ENCODE measurements at places on chromosomes 6 and 20.

- DNase-seq = peak; percentile 7
Measured at GRCh38 chr20:1987826-1988225, 6.0 kb downstream of the PDYN start.

DNA sequence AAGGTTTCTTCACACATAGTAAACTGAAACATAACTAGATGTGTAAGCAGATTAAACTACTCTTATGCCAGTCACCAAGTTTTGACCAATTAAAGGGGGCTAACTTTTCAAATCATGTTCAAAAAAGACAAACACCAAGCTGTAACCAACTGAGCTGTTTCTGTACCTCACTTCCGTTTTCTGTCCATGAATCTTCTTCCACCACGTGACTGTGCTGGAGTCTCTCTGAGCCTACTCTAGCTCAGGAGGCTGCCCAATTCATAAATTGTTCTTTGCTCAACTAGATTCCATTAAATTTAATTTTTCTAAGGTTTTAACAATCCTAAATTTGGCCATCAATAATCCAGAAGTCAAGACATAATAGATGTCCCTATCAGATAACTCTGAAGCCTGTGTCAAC, 229.4 kb downstream of the FNDC1 start:
- DNase-seq = no peak

GRCh38 chr6:76876922-76877553, 586.3 kb downstream of the HTR1B start:
- peak; percentile 38 for DNase-seq

DNA sequence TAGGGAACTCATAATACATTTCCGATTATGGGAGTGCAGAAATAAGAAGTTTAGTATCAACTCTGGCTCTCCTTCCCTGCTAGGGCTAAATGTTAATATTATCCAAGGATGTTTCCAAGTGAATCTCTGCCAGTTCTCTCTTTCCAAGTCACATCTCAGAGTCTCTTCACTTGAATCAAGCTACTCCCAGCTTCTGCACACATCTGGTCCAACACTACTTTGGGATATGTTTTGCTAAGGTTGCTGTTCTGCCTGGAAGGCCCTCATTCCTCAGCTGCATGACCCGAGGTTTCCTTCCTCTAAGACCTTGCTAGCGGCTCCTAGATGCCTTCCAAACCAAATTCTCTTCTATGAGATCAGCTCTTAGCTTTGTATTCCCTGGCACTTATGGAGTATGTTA, 331.8 kb downstream of the GJA1 start:
- no peak for DNase-seq

DNA sequence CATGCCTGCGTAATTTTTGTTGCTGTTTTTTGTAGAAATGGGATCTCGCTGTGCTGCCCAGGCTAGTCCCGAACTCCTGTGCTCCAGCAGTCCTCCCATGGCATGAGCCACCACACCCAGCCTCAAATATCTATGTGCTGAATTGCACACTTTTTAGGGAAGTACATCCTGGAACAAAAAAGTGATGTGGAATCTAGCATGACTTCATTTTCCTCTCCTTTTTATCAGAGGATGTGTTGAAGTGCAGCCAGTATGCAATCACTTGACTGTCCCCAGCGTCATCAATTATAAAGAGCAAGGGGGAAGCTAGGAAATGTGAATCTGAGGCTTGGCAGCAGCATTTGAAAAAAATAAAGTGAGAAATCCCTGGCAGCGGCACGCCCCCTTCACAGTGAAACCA, 6.4 kb upstream of the EXOC2 start:
- DNase-seq = no peak

DNA sequence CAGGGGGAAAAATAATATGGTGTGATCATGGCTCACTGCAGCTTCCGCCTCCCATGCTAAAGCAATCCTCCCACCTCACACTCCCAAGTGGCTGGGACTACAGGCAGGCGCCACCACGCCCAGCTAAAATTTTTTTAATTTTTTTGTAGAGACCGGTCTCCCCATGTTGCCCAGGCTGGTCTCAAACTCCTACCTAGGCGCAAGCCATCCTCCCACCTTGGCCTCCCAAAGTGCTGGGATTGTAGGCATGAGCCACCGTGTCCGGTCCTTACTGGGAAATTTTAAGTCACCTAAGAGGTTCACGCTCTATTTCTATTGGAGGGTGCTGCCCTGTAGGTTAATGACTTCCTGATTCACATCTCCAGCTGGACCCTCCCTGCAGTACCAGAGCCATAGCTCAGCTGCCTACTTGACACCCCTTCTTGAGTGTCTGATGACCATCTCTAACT, 626 bp upstream of the CDK5RAP1 start:
- DNase-seq = no peak

GRCh38 chr6:55388211-55388610, 60.9 kb downstream of the GFRAL start:
- DNase-seq = no peak

DNA sequence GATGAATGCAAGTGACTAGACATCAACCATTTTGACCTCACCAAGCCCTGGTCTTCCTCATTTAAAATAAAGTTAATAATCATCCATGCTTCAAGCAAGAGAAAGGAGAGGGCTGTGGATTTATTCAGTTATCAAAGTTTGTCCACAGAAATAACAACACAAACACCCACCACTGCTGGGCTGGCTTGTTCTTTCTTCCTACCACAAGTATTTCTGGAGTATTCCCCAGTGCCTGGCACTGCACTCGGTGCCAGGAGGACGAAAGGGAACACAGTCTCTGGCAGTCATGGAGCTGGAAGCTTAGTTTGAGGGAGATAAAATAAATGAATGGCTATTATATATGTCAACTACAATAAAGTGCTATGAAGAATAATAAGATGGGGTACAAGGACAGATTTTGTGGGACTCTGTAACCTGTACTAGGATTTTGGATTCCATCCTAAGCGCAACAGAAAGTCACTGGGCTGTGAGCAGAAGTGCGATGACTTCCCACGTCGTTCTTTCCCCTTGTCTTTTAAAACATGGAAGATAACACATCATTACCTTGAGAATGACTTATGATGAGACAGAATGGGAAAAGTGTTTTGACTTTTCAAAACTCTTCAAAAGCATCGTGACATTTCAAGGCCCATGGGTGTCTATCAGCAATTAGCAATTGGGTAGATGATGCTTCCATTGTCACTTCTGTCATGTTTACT, 74.5 kb upstream of the TRAF3IP2 start:
- DNase-seq = no peak

DNA sequence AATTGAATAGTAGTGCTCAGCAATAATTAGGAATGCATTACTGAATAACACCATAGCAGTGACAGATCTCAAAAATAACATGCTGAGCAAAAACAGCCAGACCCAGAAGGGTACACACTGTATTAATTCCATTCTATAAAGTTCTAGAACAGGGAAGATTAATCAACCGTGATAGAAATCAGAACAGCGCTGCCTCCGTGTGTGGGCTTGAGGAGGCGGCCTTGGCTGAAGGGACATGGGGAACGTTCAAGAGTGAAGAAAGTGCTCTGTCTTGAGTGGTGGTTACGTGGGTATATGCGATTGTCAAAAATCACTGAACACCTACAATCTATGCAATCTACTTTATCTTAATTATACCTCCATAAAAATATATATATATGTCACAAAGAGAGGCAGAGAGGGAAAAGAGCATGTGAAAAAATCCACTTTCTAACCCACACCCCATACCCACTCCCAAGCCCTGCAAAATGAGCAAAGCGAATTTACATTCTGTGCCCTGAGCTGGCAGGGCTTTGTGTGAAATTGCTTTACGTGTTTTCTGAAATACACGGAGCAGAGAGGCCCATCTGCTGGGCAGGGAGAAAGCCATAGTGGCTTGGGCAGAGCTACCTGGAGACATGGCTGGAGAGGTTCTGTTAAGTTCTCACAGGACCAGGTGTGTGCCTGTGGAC, 74.4 kb downstream of the NFATC2 start:
- no peak for DNase-seq

- no peak for DNase-seq
Measured at GRCh38 chr6:30508890-30509736, 19.8 kb downstream of the HLA-E start.

DNA sequence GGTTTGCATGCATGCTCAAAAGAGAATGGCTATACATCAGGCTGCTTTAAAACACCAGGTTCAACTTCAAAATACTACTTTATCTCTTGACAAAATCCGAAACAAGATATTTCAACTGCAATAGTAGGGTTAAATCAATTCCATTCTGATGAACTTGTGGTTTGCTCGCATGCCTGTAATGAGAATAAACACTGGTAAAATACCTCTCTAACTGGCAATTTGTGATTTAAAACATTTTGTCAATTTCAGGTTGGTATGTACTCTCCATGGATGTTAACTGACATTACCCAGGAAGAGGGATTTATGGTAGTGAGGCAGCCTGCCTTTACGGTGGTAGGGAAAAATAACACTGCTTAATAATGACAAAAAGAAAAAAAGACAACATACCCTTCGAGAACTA, 74.4 kb downstream of the MBOAT1 start:
- DNase-seq = no peak

DNA sequence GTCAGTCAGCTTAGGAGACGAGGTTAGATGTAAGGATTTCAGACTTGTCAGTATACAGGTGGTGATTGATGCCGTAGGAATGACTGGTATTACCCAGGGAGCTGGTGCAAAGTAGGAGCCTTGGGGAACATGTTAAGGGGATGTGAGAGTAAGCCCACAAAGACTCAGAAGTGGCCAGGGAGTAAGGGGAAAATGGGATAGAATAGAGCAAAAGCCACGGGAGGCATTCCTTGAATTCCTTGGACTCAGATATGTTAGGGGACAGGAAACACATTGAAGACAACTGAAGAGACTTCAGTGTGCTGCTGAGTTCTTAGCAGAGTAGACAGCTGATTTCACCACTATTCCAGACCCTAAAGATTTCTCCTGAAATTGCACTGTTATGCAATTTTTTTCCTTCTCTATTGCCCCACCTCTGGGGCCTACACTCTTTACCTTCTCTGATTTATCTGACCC, 1.2 kb upstream of the ACAT2 start:
- peak; percentile 50 for DNase-seq

DNA sequence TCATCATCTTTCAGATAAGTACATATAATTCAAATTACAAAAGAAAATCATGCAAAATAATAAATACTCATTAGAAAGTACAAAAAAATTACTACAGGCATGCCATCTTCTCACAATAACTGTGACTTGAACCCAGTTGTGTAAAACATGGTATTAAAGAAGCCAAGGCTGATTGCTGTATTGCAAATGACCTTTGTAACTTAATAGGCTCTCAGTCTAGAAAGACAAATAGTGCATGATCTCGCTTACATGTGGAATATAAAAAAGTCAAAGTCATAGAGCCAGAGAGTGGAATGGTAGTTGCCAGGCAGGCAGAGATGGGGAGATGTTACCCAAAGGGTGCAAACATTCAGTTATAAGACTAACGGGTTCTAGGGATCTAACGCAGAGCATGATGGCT, 626.1 kb downstream of the COL12A1 start:
- DNase-seq = no peak

- peak; percentile 21 for DNase-seq
Measured at GRCh38 chr20:7272512-7272911, 505.0 kb downstream of the BMP2 start.

DNA sequence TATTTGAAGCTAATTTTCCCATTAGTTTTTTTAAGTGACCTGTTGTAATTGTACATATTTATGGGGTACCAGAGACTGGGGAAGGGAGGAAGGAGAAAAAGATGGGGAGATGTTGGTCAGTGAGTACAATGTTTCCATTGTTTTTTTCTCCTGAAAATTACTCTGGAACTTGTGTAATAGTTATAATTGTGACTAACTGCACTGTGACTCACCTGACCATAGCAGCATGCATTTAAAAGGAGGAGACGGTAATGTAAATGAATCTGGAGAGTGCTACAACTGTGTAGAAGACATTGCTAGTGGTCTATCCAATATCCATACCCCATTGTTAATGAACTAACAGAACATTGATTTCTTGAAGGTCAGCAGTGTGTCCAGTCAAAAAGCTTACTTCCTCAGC, 133.4 kb downstream of the RFPL4B start:
- DNase-seq = peak; percentile 66

DNA sequence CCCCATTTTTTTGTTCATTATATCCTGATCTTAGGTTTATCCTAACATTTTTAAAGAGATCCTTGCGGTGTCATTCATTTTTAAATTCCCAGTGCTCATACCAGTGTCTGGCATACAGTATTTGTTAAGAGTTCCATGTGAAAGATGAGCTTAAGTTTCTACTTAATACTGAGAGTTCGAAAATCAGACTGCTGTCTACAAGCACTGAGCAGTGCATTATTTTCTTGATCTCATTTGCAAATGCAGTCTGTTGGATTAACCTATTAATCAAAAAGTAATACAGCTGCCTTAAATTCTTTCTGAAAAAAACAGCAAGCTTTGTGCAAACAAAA, 663 bp downstream of the COQ3 start:
- no peak for DNase-seq
